ENCODE measurements at places on chromosomes 2 and 18.

- DNase-seq, result no peak
Measured at GRCh38 chr2:12047761-12048160, 301.3 kb downstream of the LPIN1 start.

GRCh38 chr2:165757906-165758675 lies 36.0 kb downstream of the GALNT3 start:
- no peak for DNase-seq

- no peak for DNase-seq
Measured at GRCh38 chr2:86747711-86748639, 27.9 kb downstream of the RMND5A start.

DNA sequence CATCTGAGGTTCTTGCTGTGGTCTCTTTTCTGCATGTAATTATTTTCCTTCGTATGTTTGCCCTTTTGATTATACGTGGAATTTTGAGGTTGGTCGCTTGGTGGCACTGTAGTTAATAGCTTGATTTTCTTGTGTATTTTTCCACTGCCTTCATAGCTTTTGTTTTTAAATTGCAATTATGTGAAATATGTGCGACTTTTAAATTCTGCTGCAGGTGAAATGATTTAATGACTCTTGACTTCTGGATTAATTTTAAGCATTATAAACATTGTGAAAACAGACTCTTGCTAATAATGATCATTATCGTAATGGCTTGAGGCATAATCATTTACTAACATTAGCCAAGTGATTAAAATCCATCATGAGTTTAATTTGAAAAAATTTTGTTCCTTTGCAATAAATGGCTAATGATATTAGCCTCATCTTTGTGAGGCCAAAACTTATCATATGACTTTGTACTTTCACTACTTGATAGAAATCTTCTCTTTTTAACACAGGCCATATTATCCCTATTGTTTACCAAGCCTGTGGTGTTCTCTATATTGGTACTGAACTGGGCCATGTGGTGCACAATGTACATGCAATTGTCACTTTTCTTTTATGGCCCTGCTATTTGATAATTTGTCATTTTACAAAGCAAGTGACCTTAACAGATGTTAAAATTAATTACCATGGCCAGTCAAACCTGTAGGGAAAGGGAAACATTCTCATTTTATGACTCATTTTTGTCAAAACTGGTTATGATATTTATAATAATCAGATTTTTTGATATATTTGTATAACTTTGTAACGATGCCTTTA lies 62.8 kb upstream of the NEUROD1 start:
- DNase-seq, result peak; percentile 3

- no peak for DNase-seq
Measured at GRCh38 chr2:43293744-43294695, 67.6 kb upstream of the ZFP36L2 start.

DNA sequence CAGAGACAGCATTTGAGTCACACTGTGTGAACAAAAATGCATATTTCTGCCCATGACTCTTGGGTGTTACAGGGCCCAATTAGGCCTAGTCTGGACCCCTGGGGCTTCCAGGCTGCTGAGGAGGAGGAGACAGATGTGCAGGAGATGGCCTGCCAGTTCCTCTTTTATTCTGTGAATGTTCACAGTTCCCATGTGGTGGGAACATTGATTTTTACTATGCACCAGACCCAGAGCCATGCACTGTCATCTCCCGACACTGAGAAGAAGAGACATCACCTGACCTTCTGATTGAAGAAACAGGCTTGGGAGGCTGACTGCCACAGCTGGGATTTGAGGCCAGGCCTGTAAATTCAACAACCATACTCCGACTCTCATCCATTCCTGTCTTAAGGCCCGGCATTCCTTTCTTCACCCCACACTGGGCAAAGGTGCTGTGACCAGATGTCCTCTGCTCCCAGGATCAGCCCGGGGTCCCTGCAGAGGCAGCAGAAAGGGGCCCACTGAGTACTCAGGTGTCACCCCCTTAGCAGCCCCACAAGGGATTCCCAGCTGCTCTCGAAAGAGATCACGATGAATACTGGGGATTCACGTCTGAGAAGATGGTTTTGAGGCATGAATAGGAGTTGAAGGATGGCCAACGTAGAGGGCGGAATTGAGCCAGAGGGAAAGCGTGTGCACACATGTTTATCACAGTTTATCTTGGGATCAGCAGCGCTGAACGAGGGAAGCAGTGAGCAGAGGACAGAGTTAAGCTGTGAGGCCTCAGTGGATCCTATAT lies 3.6 kb upstream of the TFCP2L1 start:
- DNase-seq, result no peak

GRCh38 chr18:35936951-35937350 lies 35.5 kb upstream of the RMP24 start:
- no peak for DNase-seq

DNA sequence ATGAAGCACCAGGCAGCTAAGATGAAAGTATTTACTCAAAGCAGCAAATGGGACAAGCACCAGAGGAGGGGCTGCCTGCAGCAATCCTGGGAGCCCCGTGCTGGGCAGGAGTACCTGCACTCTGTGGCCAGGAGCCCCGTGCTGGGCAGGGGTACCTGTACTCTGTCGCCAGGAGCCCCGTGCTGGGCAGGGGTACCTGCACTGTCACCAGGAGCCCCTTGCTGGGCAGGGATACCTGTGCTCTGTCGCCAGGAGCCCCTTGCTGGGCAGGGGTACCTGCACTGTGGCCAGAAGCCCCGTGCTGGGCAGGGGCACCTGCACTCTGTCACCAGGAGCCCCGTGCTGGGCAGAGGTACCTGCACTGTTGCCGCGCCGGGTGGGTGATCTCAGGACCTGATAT lies 158.6 kb downstream of the MYT1L start:
- no peak for DNase-seq

GRCh38 chr2:165408186-165408585 lies 61.3 kb upstream of the CSRNP3 start:
- DNase-seq, result no peak

DNA sequence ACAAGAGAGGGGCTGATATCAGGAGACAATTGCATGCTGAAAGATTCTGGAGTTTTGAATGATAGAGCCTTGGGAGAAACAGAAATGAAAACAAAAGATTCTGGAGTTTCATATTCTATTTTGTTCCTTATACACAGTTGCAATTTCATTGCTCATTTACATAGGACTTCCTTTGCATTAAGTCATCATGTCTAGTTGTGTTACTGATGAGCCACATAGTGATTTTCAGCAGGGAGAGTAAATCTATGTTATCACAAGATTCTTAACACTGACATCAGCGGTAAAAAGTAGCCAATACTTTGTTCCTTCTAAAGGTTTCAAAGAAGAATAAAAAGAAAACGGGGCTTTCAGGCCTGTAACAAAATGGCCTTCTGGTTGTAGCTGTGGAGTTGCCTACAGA lies 7.1 kb downstream of the ADAM17 start:
- DNase-seq, result no peak

DNA sequence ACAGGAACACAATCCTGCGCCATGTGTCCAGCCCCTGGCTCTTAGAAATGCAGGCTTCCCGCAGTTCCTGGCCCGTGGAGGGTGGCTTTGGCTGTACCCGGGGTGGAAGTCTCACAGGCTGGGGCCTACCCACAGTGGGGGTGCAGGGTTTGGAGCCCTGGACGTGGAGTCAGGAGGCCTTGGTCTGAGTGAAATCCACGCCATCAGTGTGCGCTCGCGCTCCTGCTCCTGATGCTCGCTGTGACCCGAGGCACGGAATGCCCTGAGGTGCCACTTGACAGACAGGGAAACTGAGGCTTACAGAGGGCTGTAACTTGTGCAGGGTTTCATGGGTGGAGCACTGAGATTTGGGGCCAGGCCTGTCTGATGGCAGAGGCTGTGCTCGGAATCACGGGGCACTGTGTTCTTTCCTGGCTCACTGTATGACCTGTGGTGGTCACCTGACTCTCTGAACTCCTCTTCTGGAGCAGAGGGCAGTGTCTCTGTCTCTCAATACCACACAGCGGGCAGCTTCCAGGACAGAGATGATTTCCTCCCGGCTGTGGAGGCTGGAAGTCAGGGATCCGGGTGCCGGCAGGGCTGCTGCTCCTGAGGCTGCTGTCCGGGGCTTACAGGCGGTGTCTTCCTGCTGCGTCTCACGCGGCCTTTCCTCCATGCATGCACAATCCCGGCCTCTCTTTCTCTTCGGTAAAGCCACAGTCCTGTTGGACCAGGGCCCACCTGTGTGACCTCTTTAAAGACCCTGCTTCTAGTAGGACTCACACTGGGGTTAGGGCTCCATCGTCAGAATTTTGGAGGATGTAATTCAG lies 25.9 kb upstream of the ALLC start:
- no peak for DNase-seq

DNA sequence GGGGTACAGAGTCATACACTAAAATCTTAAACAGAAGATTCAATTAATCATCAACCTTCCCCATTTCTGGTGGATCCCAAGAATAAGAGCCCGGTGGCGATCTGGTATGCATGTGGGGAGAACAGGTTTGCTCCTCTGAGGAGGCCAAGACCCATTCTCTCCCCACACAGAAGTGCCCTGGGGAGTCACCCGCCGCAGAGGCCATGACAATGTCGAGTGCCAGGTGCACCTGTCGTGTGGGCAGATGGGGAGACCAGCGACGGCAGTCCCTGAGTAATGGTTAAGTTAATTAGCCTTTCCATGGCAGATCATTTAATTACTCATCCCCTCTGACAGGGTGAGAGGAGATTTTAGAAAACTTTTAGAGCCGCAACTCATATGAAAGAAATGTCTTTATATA lies 345.0 kb downstream of the NCKAP5 start:
- no peak for DNase-seq

GRCh38 chr18:23669804-23670405 lies 7.2 kb upstream of the ANKRD29 start:
- no peak for DNase-seq

- DNase-seq, result no peak
Measured at GRCh38 chr2:26174691-26175465, 2.0 kb downstream of the GAREM2 start.

DNA sequence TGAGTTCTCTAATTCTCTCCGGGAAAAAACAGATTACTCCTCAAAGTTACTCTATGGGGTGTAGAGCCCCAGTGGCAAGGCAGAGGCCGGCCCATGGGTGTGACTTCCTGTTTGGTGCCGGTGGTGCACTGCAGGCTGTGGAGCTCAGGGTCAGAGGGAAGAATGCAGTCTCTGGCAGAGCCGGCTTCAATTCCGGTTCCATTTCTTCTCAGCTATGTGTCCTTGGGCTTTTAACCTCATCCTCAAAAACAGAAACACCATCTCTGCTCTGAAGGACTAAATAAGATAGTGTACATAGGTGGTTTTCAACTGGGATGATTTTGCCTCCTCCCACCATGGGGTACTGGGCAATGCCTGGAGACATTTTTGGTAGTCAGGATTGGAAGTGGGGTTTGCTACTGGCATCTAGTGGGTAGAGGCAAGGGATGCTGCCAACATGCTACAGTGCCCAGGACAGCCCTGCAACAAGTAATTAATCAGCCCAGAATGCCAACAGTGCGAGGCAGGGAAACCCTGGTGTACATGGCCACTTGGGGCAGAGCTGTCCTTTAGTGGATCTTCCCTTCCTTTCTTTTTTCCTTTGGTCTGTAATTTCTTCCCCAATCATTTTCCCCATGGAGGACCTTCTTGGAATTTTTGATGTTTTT lies 81.2 kb downstream of the INSIG2 start:
- no peak for DNase-seq

DNA sequence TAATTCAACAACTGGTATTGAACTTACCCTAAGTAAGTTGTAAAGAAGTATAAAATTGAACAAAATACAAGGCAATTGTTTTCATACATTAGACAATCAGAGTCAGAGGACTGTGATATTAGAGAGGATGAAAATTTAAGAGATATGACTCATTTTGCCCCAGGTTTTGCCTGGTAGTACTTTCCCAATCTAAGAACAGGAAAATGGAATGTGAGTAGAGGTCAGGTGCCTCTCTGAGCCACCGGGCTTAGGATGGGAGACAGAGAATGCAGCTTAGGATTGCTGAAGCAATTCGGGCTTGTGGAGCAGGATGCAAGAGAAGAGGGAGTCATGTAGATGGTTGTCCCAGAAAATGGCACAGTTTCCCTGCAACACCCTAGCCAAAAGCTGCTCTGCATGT lies 219.7 kb upstream of the CHST9 start:
- DNase-seq, result no peak

GRCh38 chr2:3177891-3178577 lies 199.6 kb downstream of the EIPR1 start:
- DNase-seq, result no peak

- DNase-seq, result no peak
Measured at GRCh38 chr2:11532416-11533055, 1.3 kb upstream of the GREB1 start.

DNA sequence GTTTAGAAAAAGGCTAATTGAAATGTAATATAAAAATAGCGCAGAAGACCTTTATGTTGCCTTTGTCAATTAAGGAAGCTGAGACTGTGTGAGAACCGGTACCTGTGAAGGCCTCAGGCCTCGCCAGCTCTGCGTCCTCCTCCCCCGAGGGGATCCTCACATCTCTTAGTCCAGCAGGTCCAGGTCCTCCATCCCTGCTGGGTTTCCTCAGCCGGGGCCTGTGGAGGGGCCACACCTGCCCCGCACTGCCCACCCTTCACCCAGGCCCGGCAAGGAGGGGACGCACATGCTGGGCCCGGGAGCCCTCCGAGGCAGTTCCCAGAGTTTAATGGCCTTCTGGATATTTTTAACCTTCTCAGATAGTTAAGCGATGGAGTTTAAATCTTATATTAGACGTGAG lies 3.5 kb downstream of the KCNG2 start:
- no peak for DNase-seq

DNA sequence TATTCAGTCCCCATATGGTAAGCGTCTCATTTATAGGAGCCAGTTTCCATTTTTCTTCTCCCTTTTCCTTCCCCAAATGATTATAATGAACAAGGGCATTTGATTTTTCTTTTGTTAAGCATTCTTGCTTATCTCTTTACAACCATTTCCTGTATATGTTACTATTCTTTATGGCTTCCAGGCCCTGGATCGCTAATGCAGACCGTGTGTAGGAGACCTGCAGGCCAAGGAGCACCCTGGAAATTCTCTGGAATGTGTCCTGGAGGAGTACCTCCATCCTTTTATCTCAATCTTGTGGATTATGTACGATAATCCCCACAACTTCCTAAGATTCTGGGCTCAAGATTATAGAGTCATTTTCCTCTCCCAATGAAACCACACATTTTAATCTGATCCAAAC lies 439.6 kb upstream of the MMADHC start:
- DNase-seq, result no peak

DNA sequence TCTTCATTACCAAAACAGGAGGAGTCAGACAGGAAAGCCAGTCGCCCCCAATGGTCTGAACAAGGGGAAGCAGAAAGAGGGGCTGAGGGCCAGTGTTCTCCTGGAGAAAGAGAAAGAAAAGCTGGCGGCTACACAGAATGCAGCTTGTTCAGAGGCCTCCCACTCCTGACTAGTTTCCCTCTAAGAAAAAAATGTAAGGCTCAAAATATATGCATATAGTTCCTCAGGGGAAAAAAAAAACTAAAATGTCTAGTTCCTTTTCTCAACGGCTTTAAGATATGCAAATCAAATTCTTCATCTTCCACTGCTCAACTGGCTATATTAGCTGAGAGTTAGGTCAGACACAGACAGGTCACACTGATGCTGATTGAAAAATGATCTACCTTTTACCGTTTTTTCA lies 18.6 kb downstream of the MBOAT2 start:
- DNase-seq, result no peak
